ENCODE measurements at places on chromosomes 1 and 21.
A peak's percentile ranks its signal among the peaks of the same experiment; 100 is the strongest.

DNA sequence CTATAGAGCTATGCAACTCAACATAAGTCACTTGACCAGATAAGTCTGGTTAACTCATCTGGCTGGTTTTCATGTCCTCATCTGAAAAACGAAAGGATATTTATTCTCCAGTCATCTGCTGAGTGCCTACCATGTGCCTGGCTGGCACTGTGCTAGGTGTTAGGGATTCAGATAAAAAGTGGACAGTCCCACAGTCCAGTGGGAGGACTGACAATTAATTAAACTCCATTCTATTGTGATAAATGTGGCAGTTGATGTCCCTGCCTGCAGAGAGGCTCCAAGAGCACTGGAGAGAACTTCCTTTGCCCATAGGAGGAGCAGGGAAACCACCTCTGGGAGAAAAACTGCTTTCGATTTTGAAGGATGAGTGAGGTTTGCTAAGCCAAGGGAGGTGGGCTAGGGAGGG lies 5.4 kb downstream of the NUAK2 start:
- DNase-seq, result no peak

- DNase-seq, result no peak
Measured at GRCh38 chr21:27803571-27803970, 836.7 kb upstream of the ADAMTS5 start.

GRCh38 chr1:95284420-95284819 lies 50.4 kb downstream of the RWDD3 start:
- DNase-seq, result no peak

DNA sequence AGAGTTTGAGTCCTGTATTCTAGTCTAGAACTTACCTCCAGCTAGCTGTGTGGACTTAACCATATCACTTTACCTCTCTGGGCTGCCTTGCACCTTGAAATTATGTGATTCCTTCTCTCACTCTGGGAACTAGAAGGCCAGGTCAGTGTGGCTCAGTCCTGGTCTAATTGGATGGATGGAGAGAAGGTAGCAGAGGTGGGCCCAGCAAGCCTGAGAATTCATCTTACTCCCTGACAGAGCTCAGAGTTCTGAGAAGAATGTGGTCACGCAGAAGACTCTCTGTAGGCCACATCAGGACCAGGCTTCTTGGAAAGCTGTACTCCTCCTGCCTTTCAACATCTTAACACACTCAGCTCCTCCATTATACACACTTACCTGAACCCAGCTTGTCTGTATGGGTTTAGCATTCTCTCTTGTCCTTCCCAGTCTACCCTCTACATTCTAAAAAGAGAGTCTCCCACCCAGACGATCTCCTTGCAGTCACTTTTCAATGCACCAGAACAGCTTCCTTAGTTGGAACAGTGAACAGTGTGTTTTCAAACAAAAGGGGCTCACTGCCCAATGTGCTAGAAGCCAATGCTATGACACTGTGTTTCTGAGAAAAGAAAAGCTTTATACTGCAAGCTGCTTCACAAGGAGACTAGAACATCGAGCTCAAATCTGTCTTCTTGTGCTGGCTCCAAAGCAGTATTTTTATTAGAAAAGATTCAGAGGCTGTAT lies 60.5 kb downstream of the CAPN9 start:
- no peak for DNase-seq

- no peak for DNase-seq
Measured at GRCh38 chr1:176515310-176515709, 52.3 kb downstream of the PAPPA2 start.

- DNase-seq, result no peak
Measured at GRCh38 chr21:26614251-26614650, 41.2 kb upstream of the CYYR1 start.

GRCh38 chr1:203467550-203467921 lies 8.1 kb upstream of the PRELP start:
- no peak for DNase-seq

GRCh38 chr1:86515597-86515996 lies 31.3 kb upstream of the CLCA4 start:
- no peak for DNase-seq

GRCh38 chr21:25115021-25115420 lies 492.3 kb downstream of the MRPL39 start:
- no peak for DNase-seq

- DNase-seq, result no peak
Measured at GRCh38 chr1:162251102-162251501, 125.6 kb downstream of the SPATA46 start.

GRCh38 chr1:181111559-181111958 lies 23.1 kb downstream of the IER5 start:
- DNase-seq, result no peak

DNA sequence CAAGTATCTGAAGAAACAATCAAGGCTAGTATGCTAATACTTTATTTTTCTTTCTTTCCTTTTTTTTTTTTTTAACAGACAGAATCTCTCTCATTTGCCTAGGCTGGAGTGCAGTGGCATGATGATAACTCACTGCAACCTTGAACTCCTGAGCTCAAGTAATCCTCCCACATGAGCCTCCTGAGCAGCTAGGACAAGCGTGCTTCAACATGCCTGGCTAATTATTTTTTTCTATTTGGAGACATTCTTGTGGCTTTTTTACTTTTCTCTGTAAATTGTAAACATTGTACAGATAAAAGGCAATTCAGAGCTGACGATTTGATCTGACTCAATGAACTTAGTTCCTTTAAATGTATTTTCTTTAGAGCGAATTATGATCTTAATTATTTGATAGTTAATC lies 41.4 kb downstream of the CCDC18 start:
- DNase-seq, result no peak

GRCh38 chr1:201752333-201752732 lies 76.6 kb upstream of the IPO9 start:
- DNase-seq, result no peak

DNA sequence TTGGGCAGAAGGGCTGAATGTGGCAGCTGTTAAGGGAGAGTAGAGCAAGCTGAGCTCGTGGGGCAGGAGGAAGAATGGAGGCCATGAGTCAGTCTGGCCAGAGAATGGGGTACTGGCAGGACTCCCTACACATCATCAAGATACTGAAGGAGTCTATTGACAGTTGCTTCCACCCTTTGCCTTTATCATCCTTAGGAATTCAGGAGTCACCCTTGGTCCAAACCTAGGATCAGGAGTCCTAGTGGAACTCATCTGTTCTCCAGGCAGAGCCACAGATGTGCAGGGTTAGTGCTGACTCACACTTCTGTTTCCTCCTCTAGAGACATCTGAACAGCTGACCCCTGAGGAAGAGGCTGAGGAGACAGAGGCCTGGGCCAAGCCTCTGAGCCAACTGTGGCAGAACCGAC lies 18.7 kb upstream of the ST3GAL3 start:
- no peak for DNase-seq

DNA sequence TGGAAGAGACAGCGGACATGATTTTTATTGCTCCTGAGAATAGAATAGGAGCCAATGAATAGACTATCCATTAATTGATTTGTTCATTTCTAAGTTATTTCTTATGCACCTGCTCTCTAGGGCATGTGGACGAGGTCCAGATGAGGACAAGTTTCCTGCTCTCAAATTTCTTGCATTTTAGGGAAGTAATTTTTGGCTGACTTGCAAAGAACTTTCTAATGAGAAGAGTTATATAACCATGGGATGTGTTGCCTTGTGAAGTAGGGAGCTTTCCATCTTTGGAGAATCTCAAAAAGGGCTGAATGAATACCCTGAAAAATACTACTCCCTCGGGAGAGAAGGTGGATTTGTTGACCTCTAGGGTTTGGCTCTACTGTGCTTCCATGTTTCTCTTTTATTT lies 243.0 kb downstream of the KIF26B start:
- DNase-seq, result no peak

DNA sequence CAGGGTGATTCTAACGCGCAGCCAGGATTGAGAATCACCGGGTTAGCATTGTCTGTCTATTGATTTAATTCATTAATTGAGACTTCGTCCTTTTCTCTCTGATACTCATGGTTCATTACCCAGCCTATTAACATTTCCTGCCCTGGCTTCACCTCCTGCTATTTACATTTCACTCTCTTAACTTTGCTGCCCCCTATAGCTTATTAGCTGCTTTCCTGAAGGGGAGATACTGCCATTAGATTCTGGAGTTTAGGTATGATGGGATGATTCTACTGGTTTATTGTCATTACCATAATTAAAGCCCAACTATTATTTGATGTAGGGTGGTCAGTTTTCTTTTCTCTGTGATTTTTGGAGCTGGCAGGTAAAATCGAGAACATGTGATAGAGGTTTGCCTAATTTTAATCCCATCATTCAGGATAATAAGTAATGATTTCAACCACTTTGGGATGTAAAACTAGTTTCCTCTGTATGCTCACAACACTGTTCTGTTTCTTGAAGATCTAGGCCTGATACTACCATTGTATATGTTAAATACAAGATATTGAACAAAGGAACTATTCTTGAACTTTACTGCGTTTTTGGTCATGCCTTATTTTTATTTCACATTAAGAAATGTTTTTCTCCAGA lies 6.4 kb downstream of the PPP2R5A start:
- DNase-seq, result peak; percentile 79

- no peak for DNase-seq
Measured at GRCh38 chr1:55631509-55631908, 416.3 kb upstream of the USP24 start.

DNA sequence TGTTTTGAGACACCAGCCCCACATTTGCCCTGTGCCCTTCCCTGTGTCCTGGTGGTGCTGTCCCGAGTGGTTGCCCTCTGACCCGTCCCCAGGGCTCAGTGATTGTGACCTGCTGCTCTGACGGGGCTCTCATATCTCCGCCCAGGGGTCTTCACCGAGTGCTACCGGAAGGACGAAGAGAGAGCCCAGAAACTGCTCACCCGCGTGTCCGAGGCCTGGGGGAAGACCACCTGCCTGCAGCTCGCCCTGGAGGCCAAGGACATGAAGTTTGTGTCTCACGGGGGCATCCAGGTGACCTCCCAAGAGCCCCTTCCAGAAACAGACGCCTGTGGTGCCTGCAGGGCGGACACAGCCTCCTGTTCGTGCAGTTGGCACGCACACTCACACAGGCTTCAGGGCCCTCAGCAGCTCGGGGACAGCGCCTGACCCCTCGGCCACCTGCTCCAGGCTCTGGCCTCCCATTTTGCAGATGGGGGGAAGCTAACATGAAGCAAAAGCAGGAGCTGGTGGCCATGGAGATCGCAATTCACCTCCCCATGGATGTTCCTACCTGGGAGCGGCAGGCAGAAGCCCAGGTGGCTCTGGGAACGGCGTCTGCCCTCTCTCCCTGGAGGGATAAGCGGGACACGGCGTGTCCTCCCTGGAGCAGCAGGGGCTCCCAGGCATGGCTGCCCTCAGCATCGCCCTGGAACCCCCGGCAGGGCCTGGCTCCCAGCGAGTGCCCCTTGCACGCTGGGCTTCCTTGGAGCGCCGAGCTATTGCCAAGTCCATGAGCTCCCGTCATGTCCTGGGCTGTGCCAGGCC lies 45.9 kb downstream of the TRPM2 start:
- DNase-seq, result no peak

- DNase-seq, result no peak
Measured at GRCh38 chr1:64234714-64235113, 31.3 kb downstream of the UBE2U start.
